ENCODE measurements at places on chromosomes 1 and 21.

GRCh38 chr1:247445526-247446356 lies 12.2 kb downstream of the OR2B11 start:
- no peak for DNase-seq

- DNase-seq = no peak
Measured at GRCh38 chr1:172801771-172802322, 142.9 kb downstream of the FASLG start.

GRCh38 chr1:192580351-192580962 lies 4.9 kb downstream of the RGS1 start:
- DNase-seq = peak; percentile 71

DNA sequence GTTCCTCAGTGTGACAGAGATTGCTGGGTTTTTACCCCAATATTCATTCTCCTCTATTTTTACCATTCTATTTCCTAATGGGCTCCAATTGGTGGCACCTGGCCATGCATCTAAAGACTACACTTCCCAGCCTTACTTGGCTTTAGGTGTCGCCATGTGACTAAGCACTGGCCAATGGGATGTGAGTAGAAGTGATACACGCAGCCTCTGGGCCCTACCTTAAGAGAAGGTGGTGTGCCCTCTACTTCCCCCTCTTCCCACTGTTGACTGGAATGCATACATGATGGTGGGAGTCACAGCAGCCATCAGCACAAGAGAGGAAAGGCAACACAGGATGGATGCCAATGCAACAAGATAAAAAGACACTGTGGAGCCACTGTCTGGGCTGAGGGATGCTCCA lies 11.4 kb upstream of the OLIG2 start:
- DNase-seq = no peak

DNA sequence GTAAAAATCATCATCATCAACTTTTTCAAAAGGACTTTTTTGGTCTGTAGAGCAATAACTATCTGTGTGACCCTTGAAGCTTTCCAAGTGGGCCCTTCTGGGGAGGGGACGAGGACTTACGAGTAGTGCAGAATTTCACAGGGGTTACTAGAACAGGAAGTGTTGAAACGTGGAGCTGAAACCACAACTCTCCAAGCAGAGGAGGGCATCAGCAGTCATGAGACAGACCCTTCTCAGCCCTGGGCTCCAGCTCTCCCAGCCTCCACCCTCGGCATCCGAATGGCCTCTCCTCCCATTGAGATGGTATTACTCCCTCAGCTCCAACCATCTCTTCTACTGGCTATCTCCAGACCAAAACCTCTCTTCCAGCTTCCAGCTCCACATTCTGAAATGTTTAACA lies 3.6 kb downstream of the FAM89A start:
- no peak for DNase-seq

- no peak for DNase-seq
Measured at GRCh38 chr1:178051071-178051470, 42.8 kb upstream of the RASAL2 start.

GRCh38 chr1:44994309-44994898 lies 8.0 kb upstream of the EIF2B3 start:
- no peak for DNase-seq
